ENCODE measurements at places on chromosomes 1 and 21.

- peak; percentile 3 for DNase-seq
Measured at GRCh38 chr1:153670257-153670858, 435 bp downstream of the ILF2 start.

DNA sequence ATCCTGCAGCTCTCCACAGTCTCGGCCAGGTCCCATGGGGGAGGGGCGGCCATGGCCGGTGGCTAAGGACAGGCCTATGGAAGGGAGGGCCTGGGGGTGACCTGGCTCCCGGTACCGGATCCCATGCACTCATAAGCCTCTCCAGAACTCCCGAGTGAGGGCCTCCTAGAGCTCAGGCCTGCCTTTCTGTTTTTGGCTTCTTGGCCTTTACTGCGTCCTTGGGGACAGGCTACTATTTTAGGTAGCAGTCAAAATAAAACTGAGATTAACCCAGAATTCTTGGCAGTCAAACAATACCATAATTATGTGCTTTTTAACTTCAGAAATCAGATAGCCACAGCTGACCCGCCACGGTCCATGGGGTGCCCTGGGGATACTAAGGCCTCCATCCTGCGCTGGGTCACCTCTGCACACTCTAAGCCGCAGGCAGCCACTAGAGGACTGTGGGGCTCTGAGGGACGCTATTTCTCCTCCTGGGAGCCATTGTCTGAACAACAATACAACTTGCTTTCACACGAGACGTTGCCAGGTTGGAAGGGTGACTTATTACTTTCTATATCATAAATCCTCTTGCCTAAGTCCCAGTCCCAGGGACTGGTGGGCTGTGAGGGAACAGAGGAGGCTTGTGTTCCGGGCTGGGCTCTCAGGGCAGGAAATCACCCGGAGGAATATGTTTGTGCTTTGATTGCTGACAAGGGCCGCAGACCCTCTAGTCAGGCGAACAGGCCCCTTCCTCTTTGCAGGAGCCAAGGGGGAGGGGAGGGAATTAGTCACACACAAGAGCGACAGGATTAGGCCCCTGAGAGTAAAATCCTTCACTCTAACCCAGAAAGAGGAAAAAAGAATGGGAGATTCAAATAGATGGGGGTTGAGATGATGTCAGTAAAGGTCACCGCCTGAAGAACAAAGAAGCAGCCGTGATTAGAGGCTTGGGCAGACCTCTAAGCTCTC, 40.7 kb upstream of the BCAR3 start:
- DNase-seq = no peak

- no peak for DNase-seq
Measured at GRCh38 chr1:178057912-178058534, 35.9 kb upstream of the RASAL2 start.

GRCh38 chr1:233340966-233341516, 13.5 kb downstream of the MAP3K21 start:
- DNase-seq = no peak

GRCh38 chr1:232650418-232650817, 20.5 kb upstream of the SIPA1L2 start:
- DNase-seq = no peak

DNA sequence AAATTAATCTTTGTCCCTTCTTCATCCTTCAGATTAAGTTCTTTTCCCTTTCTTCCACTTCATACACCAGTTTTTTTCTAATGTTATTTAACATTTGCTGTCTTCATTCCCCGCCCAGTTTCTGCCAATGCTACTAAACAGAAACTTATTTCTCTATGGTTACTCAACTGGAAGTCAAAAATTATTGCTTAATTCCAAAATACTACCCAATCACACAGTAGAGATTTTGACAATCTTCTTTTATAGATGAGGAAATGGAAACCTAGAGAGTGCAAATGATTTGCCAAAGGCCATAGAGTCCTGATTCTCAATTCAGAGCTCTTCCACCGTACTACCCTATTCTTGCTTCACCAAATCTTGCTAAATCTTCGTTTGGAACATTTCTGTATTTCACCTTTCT, 58.1 kb upstream of the SH3GLB1 start:
- DNase-seq = no peak

Data from effector memory CD4-positive, alpha-beta T cell (primary cell).